Right lung (tissue), 10 donors: ENCODE measurements at places on chromosomes 3 and 15.

GRCh38 chr3:59137415-59137814 lies 87.6 kb upstream of the CFAP20DC start:
- no peak for DNase-seq

DNA sequence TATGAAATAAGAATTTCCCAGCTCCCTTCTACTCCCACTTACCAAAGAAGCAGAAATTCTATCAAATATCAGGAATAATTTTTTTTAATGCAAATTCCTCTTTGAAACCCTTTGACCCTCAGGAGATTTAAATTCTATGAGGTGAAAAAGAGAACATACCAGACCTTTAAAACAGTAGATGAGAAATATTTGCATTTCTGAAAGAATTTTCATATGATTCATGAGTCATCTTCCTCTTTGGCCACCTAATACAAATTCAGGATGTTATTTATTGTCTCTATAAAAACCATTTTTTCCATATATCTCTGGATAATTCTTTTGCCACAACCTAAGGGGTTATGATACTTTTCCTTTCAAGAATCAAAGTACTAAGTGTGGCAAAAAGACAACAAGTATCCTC lies 67.3 kb upstream of the ST3GAL6 start:
- DNase-seq: no peak

GRCh38 chr3:52052831-52053306 lies 3.5 kb downstream of the DUSP7 start:
- DNase-seq: no peak

- DNase-seq: no peak
These were observed 34.4 kb downstream of the PAQR9 start for GRCh38 chr3:142929109-142929508.

- DNase-seq: no peak
These were observed 41.5 kb downstream of the TOPBP1 start for GRCh38 chr3:133620066-133620784.

GRCh38 chr15:80667936-80668335 lies 27.2 kb upstream of the ABHD17C start:
- no peak for DNase-seq

DNA sequence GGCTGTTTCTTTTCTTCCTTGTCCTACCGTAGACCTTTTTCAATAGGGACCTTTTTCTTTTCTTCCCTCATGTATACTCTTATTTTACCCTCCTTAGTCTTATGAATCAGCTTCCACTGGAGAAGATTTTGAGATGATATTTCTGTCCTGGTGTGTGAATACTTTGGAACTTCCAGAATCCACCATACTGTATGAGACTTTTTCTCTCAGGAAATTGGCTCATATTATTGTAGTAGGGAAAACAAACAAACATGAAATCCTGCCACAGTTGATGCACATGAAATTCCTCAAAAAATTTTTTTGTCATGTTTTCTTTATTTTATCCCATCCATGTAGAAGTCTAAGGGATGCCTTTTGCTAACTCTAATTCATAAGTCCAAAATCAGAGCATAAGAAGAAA lies 289.3 kb upstream of the PLSCR5 start:
- no peak for DNase-seq

DNA sequence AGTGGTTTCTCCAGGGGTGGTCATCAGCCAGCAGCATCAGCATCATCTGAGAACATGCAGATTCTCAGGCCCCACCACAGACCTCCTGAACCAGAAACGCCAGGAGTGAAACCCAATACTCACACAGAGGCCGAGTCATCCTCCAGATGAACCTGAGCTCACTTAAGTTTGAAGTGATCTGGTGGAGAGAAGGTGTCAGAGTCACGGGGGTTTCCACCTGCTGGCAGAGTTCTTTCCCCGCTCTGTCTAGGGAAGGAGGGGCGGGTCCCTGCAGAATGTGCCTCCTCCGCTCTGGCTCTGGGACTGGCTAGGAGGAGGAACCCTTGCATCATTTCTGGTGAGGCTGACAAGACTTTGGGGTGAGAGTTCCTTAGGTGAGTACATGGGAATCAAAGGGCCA lies 13.3 kb upstream of the KIF23 start:
- no peak for DNase-seq

- DNase-seq: no peak
These were observed 59.2 kb upstream of the RAB6B start for GRCh38 chr3:133954717-133955360.

DNA sequence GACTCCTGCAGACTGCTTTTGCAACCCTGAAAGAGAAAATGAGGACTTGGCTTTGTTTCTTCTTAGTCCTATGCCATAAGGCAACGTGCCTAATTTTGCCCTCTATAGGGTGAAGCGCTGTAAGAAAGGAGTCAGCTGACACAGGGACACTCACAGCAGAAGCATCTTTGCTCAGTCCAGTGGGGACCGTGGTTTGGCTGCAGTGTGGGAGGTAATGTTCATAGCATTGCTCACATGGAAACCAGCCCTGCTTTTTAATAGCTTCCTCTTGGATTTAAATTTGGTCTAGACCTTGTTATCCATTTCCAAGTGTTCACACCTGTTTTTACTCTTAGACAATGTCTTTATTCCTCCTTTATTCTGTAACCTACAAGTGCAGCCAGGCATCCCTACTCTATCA lies 1032.1 kb downstream of the NTRK3 start:
- no peak for DNase-seq

DNA sequence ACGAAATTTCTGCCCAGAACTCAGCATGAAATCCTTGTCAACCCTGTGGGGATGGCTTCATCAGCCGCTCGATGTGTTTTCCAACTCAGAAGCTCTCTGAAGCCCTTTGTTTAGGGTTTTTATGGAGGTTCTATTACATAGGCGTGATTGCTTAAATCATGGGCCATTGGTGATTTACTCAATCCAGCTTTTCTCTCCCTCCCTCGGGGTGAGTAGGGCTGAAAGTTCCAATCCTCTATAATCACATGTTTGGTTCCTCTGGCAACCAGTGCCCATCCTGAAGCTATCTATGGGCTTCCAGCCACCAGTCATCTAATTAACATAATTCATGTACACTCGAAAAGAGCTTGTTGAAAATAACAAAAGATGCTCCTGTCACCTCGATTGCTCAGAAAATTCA lies 51.6 kb downstream of the GATM start:
- DNase-seq: no peak

DNA sequence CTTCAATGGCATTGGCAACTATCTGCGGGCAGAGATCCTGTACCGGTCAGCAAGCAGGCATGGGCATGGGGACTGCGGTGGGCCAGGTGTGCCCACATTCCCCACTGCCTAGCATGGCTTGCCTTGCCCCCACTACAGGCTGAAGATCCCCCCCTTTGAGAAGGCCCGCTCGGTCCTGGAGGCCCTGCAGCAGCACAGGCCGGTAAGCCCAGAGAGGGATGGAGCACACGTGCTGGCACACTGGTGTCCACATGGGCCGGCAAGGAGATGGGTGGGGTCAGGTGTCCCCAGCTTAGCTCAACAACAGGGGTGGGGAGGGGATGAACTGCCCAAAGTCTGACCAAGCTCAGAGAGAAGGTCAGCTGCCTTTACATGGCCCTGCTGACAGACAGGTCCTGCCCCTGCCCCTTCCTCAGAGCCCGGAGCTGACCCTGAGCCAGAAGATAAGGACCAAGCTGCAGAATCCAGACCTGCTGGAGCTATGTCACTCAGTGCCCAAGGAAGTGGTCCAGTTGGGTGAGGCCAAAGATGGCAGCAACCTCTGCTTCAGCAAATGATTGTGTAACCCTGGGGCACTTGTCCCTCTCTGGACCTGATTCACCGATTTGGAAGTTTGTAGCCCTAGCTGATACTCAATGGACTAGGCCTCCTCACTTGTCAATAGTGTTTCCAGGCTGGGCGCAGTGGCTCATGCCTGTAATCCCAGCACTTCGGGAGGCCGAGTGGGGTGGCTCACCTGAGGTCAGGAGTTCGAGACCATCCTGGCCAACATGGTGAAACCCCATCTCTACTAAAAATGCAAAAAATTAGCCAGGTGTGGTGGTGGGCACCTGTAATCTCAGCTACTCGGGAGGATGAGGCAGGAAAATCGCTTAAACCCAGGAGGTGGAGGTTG lies 5.6 kb downstream of the NEIL1 start:
- DNase-seq: no peak

DNA sequence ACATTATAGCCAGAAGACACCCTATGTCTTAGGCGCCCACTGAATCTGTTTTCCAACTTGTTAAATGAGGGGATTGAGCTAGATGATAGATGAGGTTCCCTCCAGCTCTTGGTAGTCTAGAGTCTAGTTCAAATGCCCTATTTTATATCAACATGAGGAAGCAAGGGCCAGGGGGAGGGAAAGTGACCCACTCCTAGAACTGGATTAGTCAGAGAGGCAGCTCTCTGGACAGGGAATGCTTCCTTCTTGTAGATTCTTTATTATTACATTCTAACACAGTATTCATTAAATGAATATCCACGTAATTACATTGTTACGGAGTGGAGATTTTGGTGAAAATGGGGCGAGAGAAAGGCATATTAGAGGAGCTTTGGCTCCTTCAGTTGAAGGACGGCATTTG lies 89.5 kb downstream of the RAD18 start:
- DNase-seq: no peak

DNA sequence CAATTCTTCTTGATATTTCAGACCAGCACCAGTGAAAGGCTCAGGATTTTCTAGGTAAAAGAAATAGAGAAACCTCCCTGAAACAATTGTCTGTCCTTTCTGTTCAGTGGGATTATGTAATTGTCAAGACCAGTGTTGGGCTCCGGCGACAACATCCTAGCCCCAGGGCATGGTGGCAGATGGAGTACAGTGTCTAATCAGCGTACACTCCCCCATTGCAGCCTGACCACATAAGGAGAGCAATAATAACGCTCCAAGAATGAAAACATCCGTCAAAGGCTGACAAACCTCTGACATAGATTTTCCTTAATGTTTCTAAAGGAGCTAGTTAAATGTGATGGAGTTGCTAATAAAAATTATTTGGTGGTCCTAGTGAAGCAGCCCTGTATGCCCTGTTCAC lies 144.6 kb downstream of the EBLN2 start:
- DNase-seq: no peak

DNA sequence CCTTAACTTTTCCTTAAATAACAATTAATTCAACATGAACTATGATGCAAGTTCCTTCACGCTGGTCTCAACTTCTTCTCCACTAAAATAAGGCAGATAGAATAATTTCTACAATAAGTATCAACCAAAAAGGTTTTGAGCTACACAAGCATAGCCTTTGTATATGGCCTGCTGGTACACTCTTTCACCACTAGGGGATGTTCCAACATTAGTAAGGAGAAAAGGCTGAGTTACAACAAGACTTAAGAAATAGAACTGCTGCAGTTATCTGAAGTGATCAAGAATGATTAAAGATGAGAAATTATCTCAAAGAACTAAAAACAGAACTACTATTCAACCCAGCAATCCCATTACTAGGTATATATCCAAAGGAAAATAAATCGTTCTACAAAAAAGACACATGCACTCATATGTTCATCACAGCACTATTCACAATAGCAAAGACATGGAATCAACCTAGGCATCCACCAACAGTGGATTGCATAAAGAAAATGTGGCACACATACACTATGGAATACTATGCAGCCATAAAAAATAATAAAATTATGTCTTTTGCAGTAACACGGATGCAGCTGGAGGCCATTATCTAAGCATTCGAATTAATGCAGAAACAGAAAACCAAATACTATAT lies 14.4 kb downstream of the ATP13A3 start:
- peak; percentile 23 for DNase-seq

DNA sequence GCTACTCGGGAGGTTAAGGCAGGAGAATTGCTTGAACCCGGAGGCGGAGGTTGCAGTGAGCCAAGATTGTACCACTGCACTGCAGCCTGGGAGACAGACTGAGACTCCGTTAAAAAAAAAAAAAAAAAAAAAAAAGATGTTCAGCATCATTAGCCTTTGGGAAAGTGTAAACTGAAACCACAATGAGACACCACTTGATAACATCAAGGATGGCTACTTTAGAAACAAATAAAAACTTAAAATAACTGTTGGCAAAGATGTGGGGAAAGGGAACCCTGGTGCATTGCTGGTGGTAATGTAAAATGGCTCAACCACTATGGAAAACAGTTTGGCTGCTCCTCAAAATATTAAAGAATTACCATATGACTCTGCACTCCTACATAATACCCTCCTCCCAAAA lies 1.9 kb downstream of the LEO1 start:
- DNase-seq: no peak

DNA sequence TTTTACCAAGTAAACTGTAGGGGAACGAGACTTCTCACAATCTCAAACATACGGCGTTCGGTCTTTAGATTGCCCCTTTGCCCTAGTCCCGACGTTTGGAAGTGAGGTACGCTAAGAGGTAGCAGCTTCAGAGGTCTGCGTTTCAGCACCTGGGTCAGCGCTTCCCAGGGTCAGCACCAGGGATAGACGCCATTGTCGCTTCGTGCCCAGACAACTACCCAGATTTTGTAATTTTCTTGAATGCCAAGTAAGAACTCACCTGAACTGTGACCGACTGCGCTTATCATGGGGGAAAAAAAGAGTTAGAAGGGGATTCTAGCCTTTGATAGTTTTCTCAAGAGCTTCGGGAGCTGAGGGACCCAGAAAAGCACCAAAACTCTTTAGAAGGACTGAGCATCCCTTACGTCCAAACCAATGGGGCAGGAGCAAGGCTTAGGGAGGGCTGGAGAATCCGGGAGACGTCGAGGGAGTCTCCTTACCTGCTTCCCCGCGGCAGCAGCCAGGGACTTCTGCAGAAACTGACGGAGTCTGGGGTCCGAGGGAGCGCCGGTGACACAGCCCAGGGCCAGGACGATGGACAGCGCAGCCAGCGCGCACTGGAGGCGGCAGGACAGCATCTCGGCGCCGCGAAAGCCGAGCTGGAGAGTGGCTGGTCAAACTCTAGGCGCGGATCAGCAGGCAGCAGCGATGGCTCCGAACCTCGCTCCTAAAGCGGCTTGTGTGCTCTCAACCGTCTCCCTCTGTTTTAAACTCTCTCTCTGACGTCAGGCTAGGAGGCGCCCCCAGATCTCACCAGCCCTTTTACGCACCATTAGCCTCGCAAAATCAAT lies at the start of gene SST:
SST (minus strand) TSS at position 720 of the 830 bp plus-strand sequence; CDS start at position 617, 103 bp downstream.
- DNase-seq: peak; percentile 38

- DNase-seq: no peak
These were observed 487.5 kb upstream of the KCNMB2 start for GRCh38 chr3:178048768-178049167.

DNA sequence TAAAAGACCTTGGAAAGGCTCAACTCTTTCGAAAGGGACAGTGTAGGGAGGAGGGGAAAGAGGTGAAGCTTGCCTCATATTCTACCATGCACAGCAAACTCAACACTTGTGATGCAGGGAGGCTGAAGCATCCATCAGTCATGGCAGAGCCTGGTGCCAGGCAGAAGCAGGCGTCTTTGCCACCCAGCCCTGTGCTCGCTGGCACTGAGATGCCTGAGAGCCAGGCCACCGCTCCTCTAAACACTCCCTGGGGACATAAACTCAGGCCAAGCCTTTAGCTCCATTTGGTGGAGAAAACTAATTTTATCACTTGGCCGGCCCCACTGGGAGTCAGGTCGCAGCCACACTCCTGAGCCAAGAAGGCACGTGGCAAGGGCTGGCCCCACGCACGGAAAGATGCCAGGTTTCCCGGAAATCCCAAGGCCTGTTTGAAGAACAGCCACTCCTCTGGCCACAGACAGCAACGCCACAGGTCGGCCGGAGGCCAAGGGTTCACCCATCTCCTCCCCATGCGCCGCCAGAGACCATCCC lies 30.7 kb downstream of the XXYLT1 start:
- no peak for DNase-seq

- DNase-seq: no peak
These were observed 488.2 kb upstream of the NECTIN3 start for GRCh38 chr3:110583373-110583935.

GRCh38 chr3:101950985-101951733 lies 101.8 kb downstream of the NFKBIZ start:
- no peak for DNase-seq
